ENCODE measurements at places on chromosomes 5 and 9. TPM values are rescaled to one million over a fixed set of nuclear protein-coding genes. Genes with fewer than 3 reads are reported as not detected.

- DNase-seq = no peak
Measured at GRCh38 chr5:175873088-175873454, 1.7 kb downstream of the CPLX2 start.

DNA sequence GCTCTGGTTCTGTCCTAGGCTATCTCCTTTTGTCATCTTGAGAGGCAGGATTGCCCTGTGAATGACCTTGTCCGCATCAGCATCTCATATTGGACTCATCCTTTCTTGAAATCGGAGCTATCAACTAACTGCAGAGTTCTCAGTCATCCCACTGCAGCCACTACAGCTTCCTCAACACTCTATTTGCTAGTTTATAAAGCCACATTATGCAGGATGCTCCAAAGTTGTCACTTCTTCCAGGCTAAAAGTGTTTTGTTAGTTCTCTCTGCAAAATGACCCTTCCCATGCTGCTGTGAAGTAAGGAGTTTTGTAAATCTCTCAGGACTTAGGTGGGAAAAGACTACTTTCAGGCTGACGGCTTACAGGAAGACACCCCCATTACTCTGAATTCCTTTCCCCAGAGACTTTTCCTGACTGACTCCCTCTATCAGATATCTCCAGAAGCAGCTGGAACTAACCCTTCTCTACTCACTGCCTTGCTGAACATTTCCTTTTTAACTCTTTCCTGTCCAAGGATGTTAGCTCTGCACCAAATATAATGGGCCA is 257.6 kb downstream of the NFIB start:
- no peak for DNase-seq

DNA sequence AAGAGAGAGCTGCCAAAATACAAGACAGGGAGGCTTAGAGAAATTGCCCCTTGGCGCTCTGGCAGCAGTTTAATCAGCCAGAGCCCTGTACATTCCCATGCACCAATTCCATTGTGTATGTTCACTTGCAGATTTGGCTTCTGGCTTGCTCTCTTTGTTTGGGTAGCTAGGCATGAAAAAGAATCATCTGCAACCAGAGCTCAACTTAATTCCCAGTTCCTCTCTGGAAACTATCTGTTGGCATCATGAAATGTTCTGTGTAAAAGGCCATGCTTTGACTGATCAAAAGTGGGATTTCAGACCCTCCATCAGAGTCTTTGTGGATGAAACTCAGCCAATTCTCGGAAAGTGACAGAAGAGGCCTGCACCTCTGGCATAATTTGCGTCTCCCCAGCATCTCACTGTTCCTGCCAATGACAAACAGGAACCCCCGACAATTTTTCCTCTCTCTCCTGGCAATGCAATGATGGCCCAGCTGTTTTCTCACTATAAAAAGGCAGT is 53.8 kb upstream of the RAD23B start:
- no peak for DNase-seq

GRCh38 chr9:7844242-7844641 is 44.7 kb upstream of the DMAC1 start:
- no peak for DNase-seq

The IL3 gene
- not detected for total RNA-seq

- no peak for DNase-seq
Measured at GRCh38 chr5:139148986-139149385, 49.2 kb downstream of the SIL1 start.

GRCh38 chr5:129384193-129384592 is 75.9 kb upstream of the ADAMTS19 start:
- DNase-seq = no peak

- no peak for DNase-seq
Measured at GRCh38 chr9:119053070-119053469, 316.2 kb downstream of the BRINP1 start.

- DNase-seq = no peak
Measured at GRCh38 chr5:27548484-27548883, 510.1 kb upstream of the CDH9 start.

Measured in liver (tissue), 10 donors.